ENCODE measurements at places on chromosomes 11 and 22.

DNA sequence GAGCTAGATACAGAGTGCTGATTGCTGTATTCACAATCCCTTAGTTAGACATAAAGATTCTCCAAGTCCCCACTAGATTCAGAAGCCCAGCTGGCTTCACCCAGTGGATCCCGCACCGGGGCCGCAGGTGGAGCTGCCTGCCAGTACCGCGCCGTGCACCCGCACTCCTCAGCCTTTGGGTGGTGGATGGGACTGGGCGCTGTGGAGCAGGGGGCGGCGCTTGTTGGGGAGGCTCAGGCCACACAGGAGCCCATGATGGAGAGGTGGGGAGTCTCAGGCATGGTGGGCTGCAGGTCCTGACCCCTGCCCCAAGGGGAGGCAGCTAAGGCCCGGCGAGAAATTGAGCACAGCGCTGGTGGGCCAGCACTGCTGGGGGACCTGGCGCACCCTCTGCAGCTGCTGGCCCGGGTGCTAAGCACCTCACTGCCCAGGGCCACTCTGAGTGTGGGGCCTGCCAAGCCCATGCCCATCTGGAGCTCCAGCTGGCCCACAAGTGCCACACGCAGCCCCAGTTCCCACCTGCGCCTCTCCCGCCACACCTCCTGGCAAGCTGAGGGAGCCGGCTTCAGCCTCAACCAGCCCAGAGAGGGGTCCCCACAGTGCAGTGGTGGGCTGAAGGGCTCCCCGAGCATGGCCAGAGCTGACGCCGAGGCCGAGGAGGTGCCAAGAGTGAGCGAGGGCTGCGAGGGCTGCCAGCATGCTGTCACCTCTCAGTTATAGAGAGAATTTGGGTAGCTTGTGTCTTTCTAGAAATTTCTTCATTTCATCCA lies 417.6 kb downstream of the METTL15 start:
- no peak for DNase-seq

GRCh38 chr22:19060356-19061009 lies 61.7 kb downstream of the DGCR2 start:
- no peak for DNase-seq

- DNase-seq, result no peak
Measured at GRCh38 chr11:115153731-115154354, 350.4 kb downstream of the CADM1 start.

DNA sequence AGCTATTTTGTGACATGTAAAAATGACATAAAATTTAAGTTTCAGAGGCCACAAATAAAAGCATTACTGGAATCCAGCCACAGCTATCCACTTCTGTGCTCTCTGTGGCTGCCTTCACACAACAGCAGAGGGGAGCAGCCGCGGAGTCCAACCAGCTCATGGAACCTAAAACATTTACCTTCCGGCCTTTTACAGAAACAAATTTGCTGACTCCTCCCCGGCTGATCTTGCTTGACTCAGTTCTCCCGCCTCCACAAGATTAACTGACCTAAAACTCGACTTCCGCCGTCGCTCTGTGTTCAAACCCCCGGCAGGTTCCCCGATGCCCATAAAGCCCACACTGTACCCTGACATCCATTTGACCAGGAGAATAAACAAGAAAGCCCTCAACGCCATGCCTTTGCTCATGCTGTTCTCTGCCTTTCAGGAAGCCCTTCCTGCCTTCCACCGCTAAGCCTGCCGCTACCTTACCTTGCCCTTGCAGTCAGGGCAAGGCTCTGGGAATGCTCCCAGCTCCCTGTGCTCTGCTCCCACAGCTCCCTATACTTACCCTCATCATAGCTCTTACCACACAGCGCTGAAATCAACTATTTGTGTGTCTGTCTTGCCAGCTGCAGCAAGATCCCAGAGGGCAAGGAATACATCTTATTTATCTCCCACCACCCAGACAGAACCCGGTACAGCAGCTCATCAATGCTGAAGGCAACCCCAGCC lies 35.4 kb downstream of the MICAL3 start:
- DNase-seq, result no peak

- DNase-seq, result peak; percentile 50
Measured at GRCh38 chr11:67118181-67118766, 789 bp upstream of the KDM2A start.

Measured in hematopoietic multipotent progenitor cell treated with erythropoietin and hydrocortisone succinate and interleukin-3 and kit ligand, for 6 days (in vitro differentiated cells).